Ovary (tissue), 10 donors: ENCODE measurements at places on chromosomes 4 and X.

GRCh38 chrX:63755892-63756291 is 29.1 kb downstream of the ARHGEF9 start:
- DNase-seq = no peak

DNA sequence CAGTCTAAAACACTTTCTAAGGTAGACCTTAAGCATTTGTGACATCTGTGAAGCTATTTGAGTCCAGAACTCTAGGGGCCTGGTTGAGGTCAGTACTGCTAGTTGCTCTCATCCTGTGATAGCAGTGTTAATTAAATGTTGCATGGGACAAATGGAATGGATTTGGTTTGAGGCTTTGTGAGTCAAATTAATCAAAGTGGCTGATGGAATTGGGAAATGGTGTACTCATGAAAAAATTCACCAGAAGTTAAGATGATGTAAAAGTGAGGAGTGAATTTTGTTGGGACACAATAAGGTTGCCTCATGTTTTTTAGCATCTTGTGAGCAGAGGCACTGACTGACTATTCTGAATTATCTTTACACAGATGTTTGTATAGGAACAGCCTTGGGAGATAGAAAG is 99.2 kb upstream of the ARSJ start:
- DNase-seq = no peak

- DNase-seq = no peak
These were observed 1862.5 kb upstream of the TENM3 start for GRCh38 chr4:180380733-180381132.

DNA sequence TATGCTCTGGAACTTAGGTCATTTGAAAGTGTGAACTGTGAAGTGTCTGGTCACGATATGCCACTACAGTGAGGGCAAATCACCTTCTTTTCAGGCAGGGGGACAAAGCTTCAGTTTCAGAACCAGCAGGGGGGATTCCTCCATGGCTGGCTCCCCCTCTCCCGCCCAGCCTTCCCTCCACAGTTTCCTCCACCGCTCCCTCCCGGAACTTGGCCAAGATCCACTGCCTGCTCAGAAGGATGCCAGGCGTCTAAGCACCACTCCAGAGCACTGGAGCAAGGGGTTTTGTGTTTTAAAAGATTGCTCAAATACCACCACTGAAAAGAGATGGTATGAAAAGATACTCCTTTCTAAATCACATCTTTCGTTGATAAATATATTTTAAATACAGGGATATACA is 126.9 kb downstream of the ELOVL6 start:
- no peak for DNase-seq

GRCh38 chr4:153137677-153138630 is 66.3 kb upstream of the TRIM2 start:
- no peak for DNase-seq

DNA sequence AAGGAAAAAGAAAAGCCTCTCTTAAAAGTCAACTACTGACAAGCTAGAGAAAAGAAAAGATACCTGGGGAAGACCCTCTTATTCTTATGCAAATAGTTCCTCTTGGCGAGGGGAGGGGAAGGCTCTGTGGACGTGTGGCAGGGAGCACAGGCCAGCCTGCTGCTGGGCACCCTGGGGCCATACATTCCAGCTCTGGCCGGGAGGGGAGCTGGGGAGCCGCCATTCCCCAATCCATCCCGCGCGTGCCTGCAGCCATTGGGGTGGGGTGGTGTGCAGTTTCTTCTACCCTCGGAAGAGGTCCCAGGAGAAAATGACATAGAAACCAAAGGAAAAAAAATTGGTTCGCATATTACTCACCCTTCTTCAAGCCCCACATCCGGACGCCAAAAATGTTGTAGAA is 1496.4 kb downstream of the RPA4 start:
- no peak for DNase-seq

DNA sequence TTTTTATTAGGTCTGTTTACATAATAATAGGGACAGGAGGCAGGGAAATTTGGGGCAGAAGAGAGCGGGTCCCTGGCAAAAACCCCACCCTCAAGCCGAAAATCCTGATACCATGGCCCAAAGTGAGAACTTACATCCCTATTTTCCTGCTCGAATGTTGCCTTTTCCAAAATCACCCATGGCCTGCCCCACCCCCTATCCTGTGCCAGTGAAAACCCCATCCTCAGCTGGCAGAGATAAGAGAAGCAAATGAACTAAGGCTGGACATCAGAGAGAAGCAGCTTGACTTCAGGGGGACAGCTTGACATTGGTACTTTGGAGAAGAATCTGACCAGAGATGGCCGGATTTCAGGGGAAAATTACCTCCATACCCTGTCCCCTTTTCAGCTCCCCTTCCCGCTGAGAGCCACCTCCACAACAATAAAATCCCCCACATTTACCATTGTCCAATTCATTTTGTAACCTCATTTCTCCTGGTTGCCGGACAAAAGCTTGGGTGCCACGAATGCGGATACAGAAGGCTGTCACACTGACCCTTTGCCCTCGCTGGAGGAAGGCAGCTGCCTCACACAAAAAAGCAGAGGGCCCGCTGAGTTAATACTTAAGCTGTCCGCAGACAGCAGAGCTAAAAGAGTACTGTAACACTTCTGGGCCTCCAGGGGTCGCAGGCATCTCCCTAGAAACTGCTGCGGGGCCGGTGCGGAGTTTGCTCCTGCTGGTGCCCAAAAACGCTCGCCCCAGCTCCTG is 196.2 kb downstream of the SNCA start:
- no peak for DNase-seq
